ENCODE measurements at places on chromosomes 7 and 10.

- no peak for DNase-seq
These were observed 42.6 kb downstream of the RSBN1L start for GRCh38 chr7:77738871-77739270.

DNA sequence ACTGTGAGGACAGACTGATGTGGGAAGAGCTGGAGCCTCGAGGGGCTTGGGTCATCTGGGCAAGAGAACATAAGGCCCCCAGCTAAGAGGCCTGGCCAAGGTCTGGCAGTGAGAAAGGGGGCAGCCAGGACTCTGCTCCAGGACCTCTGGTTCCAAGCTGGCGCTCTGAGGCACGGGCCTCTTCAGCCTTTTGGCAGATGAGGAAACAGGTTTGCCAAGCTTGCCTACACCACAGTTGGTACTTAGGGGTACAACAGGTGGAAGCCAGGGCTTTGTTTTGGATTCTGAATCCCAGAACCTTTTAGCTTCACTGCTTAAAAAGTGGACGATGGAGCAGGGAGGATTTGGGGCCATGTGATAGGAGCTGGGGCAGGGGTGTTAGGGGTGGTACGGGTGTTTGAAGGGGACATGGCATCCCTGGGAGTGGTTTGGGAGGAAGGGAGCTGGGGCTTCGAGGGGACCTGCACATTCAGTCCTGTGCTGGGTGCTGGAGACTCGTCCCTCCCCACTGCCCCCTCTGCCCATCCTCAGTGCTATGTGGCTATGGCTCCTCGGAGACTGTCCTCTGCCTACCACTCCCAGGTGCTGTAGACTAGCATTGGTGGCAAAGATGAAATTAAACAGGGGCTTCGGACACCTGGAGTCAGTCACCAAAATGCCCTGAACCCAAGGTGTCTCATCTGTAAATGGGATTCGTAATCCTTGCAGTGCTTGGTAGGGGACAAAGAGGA lies 30.3 kb downstream of the ZNF775 start:
- no peak for DNase-seq

DNA sequence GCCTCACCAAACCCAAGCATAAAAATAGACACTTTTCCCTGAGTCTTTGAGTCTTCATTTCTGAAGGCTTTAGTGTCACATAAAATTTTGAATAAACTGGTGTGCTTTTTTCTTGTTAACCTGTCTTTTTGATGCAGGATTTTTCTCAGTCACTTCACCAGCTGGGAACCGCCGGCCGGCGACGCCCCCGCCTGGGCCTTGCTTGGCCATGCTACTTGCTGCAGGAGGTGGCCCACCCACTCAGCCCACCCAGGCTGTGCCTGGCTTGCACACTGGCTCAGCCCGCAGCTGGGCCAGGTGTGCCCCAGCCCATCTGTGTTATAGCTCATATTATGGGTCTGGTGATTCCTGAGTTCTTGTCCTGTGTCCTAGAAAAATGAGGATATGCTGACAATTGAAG lies 247.4 kb upstream of the CACNA2D1 start:
- no peak for DNase-seq

DNA sequence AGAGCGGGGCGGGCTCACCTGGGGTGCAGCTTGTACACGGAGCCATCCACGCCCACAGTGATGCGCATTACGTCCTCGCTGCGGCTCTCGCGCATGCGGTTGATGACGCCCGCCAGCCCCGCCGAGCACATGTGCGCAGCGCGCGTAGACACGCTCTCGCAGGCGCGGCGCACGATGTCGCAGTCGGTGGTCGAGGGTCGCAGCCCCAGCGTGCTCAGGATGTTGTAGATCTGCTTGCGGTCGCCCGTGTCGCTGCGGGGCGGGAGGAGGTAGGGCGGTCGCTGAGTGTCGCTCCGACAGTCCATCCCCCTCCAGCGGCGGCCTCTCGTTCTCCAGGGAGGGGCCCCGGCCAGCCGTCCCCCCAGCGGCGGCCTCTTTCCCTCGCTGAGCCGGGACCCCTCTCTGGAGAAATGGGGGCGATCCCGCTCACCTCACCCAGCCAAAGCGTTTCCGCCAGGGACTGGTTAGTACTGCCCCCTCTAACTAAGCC lies 4.4 kb upstream of the MYL7 start:
- DNase-seq = no peak

GRCh38 chr7:18461785-18462467 lies 33.6 kb upstream of the HDAC9 start:
- DNase-seq = no peak

DNA sequence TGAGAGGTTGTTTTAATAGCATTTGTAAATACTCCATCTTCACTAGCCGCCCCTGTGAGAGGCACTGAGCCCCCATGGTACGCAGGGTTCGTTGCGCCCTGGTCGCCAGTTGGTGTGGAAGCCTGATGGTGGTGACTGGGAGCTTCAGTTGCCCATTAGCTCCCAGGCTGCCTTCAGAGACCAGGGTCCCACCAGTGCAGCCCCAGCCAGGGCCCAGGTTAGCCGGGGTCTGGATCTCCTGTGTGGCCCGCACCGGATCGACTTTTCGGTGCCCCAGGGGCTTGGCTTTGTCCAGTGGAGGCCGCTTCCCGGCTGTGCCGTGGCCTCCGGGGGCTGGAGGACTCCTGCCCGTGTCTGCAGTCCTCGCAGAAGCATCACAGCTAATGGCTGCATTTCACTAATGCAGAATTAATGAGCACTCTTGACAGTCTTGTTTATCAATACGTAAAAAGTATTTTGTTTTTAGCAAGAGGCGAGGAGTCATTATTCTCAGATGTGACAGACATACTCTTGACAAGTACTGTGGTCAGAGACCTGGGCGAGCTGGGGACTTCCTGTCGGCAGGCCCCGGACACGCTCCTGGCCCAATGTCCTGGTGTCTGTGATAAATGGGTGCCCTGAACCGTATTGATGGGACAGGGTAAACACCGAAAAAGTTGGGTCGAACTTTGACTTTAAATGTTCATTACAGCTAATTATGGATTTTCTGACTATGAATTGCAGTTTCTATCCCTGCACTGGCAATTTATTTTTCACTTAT lies 99.8 kb downstream of the NKX6-2 start:
- no peak for DNase-seq

DNA sequence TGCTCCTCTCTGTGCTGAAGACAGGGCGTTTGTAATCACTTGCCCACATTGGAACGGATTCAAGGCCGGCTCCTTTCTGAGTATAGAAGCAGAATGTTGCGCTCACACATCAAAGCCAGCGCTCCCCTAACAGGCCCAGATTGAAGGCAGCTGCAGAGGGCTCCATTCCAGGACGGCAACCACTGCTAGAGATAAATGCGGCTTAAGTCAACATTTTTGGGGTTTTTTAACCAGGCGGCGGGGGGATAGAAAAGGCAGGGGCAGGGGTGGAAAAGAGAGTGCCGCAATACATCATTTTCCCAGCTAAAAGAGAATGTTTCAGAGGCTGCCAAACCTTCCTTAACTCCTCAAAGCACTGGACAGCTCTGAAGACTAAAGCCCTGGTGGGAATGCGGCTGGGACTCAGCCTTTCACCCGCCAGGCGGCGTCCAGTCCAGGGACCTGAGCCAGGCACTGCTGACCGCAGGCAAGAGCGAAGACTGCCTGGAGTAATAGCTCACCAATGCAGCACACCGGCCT lies 189.6 kb downstream of the TNS3 start:
- DNase-seq = no peak

DNA sequence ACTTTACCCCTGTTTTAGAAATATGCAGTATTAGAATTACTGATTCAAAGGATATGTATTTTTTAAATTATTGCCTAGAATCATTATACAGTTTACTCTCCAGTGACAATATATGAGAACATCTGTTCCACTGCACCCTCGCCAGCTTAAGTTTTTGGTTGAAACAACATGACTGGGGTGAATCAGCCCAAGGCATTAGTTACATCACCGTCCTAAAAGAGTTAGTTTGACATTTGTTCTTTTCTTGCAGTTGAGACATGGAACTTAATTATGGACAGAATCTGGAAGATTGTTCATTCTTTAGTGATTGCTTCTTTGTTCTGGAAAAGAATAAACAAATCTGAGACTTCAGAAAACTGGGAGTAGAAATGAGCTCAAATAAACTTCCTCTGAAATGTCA lies 167.3 kb upstream of the DKK1 start:
- peak; percentile 1 for DNase-seq

GRCh38 chr7:82700741-82701140 lies 257.2 kb upstream of the CACNA2D1 start:
- DNase-seq = peak; percentile 20

GRCh38 chr7:90835861-90836260 lies 239.7 kb downstream of the CDK14 start:
- no peak for DNase-seq

- DNase-seq = no peak
These were observed 302.7 kb downstream of the HDAC9 start for GRCh38 chr7:18798088-18798906.

DNA sequence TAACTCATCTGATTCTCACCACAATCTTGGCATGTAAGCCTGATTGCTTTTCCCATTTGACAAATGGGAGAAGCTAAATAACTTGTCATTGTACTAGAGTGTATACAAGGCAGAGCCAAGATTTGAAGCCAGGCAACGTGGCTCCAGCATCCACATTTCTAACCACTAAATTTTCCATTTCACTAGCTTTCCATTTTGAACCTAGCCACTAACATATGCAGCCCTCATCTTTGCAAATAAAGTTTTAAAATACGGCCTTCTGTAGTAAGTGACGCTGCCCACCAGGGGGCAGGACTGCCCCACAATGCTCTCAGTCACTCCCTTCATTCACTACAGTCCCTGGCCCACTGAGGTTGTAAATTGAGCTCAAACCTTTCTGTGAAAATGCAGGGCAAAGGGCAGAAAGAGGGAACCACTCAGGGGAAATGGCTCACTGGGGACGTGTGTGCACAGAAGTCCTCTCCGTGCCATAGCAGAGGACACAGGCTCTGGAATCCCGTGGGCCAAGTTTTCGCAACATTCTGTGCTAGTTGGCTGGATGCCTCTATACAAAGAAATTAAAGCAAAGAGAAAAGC lies 315.7 kb downstream of the TNS3 start:
- DNase-seq = peak; percentile 57

- DNase-seq = no peak
These were observed 71.8 kb upstream of the LOXL4 start for GRCh38 chr10:98339799-98340198.

DNA sequence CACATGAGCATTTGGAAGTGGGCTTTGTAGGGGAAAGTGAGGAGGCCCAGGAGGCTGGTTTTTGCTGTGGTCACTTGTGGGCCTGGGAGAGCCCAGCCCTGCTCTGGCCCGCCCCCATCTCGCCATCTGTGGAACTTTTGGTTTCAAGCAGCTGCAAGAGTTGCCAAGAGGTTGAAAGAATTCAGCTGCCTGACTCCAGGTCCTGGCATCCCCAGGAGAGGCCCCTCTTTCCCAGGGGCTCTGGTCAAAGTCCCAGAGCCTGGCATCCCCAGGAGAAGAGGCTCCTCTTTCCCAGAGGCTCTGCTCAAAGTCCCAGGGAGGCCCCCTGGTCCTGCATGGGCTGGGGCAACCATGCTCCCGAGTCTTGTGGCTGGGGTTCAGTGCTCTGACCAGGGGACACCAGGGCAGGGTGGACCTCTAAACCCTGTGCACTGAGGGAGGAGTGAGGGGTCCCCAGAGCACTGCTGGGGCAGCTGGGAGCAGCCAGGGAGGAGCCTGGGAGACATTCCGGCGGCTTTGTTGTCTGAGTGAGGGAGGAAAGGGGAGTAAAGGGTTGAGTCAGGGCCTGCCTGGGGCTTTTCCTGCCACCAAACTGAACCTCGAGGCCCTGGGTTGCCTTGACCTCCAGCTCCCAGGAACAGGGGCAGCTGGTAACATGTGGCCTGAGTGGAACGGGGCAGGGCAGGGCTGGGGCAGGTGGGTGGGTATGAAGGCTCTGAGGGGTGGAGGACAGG lies 27.7 kb upstream of the CSGALNACT2 start:
- DNase-seq = no peak

- no peak for DNase-seq
These were observed 37.4 kb downstream of the SEMA3C start for GRCh38 chr7:80881351-80881900.

DNA sequence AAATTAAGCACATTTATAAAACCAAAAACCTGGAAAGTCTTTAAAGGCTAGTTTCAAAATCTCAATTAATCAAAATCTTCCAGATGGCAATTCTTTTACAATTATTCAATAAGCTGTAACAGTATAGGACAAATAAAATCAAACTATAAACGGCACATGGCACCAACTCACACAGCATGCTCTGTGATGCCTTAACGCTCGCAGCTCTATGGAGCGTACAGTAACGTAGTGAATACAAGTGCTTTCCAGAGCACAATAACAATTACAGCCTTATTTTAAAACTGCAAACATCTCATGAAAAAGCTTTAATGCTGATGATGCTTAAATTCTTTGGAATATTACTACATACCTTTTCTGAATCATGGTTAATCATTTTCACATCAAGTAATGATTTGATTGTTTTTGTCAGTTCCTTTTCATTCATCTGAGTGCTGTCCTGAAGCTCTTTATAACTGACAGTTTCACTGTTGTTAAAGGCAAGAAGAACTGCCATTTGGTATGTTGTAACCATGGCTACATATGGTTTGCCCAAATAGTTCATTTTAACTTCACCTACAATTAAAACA lies 74.2 kb downstream of the CUL2 start:
- DNase-seq = peak; percentile 5

DNA sequence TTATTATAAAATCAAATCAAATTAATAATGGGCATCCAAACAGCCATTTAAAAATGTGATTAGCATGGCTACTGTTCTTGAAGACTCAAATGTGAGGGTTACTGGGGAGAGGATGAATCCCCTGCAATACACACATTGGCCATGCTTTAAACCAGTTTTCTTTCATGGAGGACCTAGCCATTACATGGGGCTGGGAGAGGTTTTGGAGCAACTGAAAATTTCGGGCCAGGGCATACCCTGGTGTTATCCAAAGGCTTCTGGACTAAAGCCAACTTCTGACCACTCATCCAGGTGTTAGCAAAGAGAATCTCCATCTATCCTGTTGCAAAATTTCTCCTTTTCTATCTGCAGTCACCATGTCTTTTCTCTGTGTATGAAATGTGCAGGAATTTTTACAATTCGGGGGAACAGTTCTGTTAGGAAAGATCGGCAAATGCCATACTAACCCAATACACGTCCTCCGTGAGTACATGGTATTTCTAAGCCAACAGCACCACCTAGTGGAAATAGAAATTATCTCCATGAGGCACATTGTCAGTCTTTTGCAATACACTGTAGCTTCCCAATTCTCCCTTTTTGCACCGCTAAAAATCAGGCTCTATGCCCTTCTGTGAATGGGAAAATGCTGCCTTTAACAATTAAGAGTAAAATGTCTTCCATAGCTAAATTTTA lies 47.0 kb upstream of the ZNF107 start:
- DNase-seq = peak; percentile 27

- DNase-seq = no peak
These were observed 28.8 kb downstream of the ABRAXAS2 start for GRCh38 chr10:124830445-124830844.

- no peak for DNase-seq
These were observed 13.4 kb downstream of the HNRNPF start for GRCh38 chr10:43395571-43396060.

- no peak for DNase-seq
These were observed 111.6 kb upstream of the HABP2 start for GRCh38 chr10:113441220-113441619.

- no peak for DNase-seq
These were observed 30.3 kb upstream of the GPAM start for GRCh38 chr10:112213836-112214235.

GRCh38 chr10:34320265-34320664 lies 494.8 kb downstream of the PARD3 start:
- DNase-seq = peak; percentile 87

GRCh38 chr7:22635349-22635748 lies 91.7 kb upstream of the IL6 start:
- no peak for DNase-seq

- no peak for DNase-seq
These were observed 79.4 kb upstream of the PRKCQ start for GRCh38 chr10:6659451-6659850.

GRCh38 chr10:34780818-34781380 lies 34.2 kb downstream of the PARD3 start:
- no peak for DNase-seq
